ENCODE measurements at places on chromosomes 6 and 20.

DNA sequence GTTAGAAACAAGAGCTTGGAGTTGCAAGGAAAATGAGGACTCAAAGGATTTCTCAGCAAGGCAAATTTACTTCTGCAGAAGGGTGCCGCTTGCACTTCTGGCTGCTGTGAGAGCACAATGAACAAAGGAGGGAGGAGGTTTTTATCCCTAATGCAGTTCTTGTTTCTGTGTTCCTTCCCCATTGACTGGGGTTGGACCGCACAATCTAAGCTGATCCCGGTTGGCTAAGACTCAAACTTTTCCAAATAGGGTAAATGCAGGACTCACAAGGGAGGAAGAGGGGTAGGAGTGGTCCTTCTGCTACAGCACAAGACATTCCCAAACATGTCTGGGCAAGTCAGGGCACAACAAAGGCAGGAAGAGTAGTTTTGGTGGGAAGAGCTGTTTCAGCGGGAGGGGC, 249.6 kb upstream of the MOCS1 start:
- no peak for DNase-seq

DNA sequence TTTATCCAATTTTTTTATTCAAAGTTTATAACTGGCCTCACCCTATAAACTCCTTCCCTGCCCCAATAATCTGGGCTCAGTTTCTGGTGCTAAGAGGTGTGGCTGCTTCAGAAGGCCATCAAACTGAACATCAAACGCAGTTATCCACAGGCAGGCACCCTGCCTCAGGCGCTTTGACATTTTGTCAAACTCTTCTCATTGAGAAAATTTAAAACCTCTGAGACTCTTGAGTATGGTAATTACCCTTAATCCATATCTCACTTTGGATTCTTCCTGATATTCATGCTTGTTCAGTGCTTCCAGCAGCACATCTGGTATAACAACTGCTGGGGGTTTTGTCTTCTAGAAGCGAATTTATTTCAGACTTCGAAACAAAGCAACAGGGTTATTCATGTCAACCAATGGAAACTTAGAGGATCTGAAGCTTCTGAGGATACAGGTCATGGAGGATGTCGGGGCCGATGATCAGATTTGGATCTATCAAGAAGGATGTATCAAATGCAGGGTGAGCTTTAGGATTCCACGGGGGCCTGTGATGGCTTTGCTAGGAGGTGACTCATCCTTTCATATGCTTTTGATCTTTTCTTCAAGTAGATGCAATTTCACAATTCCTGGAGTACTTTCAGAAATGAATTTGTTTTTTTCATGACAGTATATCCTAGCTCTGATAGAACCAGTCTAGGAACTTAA, 68.2 kb downstream of the RTN4IP1 start:
- no peak for DNase-seq

DNA sequence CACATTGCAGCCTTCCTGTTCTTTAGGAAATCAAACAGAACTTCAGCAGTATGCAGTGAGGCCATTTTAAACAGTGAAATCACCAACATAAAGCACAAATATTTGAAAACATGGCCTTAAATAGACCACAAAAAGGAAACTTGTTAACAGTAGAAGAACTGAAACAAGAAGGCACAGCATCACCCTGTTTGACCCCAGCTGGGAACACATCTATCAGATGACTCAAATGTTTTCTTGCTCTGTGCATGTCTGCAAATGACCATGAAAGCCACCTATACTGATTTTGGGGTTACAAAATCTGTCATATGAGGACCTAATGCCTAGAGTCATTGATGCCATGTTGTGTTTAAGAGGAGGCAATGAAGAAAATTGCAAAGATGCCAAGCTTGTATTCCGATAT, 123.8 kb upstream of the ADGRF1 start:
- DNase-seq, result no peak

- DNase-seq, result no peak
Observed at GRCh38 chr20:35134472-35134871, 12.7 kb downstream of the EDEM2 start.

DNA sequence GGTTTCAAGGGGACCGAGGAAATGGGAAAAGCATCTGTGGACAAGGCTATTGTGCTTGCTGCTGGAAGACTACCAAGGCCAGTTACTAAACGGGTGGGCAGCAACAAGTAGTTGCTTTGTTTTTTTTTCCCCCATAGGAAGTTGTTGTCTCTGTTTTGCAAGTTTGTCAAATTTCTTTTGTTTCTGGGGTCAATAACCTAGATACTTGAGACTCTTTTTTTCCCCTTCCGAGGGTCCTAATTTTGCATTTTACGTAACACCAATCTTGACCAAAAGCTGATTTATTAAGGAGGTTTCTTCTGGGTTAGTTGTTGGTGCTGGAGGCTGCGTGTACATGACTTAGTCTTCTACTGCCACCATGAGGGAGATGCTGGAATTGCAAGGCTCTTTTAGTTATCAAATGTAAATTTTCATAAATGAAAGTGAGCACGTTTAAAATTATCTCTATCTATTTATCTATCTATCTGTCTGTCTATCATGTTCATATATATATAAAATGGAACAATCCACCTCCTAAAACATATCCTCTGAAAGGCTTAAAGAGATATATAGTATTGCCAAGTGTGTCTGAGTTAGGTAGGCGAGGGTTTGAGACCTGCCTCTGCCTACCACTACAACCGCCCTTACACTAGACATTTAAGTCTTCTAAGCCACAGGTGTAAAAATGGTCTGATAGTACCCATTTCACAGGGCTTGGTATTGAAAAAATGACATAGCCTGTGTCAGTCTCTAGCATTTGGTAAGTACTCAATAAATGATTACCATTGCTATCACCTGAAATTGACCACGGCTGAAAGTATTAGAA, 60.2 kb downstream of the GCLC start:
- DNase-seq, result no peak
